Right renal pelvis (tissue), 4 donors: ENCODE measurements at places on chromosomes 13 and 19. TPM values are rescaled to one million over a fixed set of nuclear protein-coding genes. Genes with fewer than 3 reads are reported as not detected.

DNA sequence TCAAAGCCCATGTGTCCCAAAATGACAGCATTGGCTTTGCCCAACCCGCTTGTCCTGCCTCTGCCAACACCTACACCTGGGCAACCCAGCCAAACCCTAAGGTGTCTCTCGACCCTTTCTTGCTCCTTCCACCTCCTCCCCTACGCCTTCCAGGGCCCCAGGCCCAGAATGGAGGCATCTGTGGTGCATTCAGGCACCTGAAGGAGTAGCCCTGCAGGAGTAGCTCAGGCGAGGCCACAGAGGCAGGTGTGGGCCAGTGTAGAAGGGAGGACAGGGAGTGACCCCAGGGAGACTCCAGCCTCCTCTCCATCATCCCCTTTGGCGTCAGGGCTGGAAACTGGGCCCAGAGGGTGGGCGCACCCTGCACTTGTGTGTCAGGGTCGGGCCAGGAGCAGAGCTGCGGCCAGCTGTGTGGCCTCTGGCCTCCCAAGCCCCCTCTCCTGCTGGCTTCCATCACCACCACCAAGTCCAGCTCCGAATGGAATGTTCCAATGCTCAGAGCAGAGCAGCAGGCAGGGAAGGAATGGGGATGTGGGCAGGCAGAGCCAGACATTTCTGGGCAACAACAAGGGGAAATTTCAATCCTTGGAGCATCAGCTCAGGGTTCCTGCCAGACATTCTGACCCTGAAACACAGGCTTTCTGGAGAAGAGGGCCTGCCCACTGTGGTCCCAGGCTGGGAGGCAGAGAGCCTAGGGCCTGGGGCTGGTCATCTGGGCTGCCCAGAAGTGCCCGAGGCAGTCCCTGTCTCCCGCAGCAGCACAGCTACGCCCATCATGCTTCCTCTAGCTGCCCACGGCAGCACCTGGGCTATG is 16.4 kb downstream of the PLEKHF1 start:
- DNase-seq = no peak

GRCh38 chr19:41095703-41096102 is 7.5 kb downstream of the CYP2A13 start:
- DNase-seq = no peak

DNA sequence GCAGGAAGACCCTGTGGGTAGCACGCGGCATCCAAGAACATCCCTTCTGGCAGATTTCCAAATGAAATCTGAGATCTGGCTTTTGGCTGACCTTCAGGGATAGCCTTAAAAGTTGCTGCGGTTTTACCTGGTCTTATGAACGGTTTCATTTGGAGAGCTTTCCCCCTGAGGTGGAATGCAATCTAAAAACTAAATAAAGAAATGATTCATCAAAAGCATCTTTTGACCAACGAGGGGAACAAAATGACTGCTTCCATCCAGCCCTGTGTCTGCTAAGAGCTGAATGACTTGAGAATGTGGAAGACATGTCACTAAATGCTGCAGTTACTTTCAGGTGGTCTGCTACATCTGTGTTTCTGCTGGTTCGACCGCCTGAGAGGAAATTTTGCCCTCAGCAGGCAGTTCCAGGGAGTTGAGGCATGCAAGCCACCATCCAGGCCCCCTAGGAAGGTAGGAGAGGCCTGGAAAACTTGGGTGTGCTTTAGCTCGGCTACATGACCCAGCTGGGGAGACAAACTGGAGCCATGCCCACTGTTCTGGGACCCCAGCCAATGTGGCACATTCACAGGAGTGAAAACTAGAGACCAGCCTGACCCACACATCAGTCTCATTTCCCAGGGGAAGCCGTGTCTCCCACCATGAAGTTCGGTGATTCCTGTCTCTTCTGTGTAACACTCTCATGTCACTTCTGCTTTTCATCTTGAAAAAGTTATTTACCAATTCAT is 175.1 kb upstream of the KL start:
- DNase-seq = no peak

DNA sequence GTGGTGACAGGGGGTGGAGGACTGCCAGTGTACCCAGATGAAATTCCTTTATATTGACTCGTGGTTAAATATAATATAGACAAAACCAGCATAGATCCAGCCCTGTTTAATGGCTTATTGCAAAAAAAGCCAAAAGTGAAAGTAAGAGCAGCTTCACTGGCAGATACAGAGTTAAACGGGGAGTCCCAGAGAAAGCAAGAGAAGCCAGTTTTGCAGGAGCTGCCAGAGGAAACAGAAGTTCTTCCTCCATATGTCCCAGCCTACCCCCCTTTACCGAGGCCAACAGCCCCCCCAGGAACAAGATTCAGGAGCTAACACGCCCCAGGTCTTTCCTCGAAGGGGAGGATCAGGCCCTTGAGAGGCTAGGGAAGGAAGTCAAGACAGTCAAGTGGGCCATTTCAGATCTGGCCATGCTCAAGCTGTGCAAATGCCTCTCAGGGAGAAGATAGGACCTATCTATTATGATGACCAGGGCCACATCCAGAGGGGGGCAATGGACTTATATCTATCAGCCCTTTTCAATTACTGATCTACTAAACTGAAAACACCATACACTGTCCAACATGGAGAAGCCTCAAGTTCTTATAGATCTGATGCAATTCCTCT is 47.2 kb upstream of the ZNF737 start:
- DNase-seq = no peak

DNA sequence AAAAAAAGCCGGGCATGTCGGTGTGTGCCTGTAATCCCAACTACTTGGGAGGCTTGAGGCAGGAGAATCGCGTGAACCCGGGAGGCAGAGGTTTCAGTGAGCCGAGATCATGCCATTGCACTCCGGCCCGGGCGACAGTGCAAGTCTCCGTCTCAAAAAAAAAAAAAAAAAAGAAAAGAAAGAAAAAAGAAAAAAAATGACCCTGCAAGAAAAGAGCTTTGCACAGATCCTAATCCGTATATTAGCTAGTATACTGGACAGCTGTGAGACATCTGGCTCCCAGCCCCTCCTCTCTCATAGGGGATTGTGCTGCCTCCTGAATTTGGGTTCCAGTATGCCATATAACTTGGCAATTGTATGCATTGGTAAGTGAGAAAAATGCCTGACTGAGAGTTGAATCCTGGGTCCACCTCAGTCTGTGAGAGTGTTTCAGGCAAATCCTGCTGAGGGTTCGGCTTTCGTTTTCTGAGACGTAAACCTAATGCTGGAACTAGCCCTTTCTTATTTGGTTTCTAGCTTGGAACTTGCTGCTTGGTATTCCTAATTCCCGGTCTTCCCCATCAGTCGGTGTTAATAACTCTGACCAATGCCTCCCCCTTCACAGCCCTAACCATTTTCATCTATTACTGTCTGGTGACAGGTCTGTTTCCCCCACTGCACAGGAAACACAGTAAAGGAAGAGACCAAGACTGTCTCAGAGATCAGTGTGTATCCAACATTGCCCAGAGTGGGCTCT is 1.3 kb upstream of the AKT2 start:
- DNase-seq = no peak

DNA sequence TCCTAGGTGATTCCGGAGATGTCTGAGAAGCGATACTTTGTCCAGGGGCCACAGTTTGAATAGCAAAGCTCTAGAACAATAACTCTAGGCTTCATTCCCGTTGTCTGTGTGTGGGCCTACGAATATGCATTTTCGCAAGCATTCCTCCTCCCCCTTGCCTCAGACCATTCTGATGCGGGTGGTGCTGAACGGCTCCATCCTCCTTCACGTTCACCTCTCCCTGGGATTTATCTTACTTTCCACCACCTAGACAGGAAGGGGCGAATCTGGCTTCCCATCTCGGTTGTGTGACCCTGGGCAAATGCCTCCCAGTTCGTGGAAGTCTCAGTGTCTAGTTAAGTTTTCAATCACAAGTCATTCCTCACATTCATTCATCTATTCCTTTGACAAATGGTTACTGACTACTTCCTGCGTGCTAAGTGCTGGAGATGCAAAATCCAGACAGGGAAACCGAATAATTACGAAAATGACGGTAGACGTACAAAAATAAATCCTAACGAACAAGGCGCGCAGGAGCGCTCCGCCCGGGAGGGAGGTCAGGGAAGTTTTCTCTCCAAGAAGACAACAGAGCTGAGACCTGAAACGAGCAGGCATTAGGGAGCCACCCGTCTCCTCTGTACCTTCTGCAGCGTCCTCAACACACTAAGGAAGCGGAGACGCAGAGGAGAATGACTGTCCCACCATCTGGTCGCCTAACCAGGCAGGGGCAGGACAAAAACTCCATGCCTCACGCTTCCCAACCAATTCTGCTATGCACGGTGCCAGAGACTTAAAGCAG is 1.3 kb upstream of the CNOT3 start:
- DNase-seq = no peak

DNA sequence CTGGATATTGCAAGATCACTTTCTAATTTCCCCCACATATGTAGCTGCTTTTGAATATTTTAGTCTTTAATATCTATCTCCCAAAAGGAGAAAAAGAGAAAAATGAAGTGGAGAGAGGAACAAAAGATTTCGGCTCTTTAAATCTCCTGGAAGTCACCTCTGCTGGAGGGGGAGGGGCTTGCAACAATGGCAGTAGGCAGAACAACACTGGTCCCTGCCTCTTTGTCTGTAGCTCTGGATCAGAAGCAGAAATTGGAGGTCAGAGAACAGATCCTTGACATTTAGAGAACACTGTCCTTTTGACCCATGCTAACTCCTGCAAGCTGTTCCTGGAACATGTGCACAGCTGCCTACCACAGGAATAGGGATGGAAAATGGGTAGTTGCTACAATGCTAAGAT is 86.7 kb upstream of the GPR12 start:
- DNase-seq = no peak

GRCh38 chr13:25743421-25743820 is 308.4 kb downstream of the SHISA2 start:
- no peak for DNase-seq

DNA sequence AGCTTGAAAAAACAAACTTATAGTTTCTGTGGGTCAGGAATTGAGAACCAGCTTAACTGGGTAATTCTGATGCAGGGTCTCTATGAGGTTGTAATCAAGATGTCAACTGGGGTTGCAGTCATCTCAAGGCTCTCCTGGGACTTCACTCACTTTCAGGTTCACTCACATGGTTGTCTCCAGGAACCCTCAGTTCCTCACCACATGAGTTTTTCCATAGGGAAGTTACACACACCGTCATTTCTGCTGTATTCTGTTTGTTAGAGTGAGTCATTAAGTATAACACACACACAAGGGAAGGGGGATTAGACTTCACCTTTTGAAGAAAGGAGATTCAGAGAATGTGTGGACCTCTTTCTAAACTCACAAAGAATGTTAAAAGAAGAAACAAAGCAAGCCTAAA is 34.9 kb upstream of the MLNR start:
- no peak for DNase-seq

- no peak for DNase-seq
Measured at GRCh38 chr13:92963029-92963428, 263.6 kb upstream of the GPC6 start.

Gene PINLYP
- polyA plus RNA-seq = 17.4 TPM

Gene LRP3
- polyA plus RNA-seq = 21.5 TPM

Gene PRRG2
- polyA plus RNA-seq = 7.3 TPM

Gene SIAH3
- polyA plus RNA-seq = 0.90 TPM

Gene ZNF234
- 16.5 TPM for polyA plus RNA-seq

Gene ZNF766
- polyA plus RNA-seq = 17.4 TPM

Gene RYR1
- polyA plus RNA-seq = 4.5 TPM

Gene PLVAP
- 178 TPM for polyA plus RNA-seq
